Activated naive CD4-positive, alpha-beta T cell (primary cell): ENCODE measurements at places on chromosomes 13 and 19.

- DNase-seq: no peak
Measured at GRCh38 chr19:19260417-19261214, 12.5 kb downstream of the TM6SF2 start.

DNA sequence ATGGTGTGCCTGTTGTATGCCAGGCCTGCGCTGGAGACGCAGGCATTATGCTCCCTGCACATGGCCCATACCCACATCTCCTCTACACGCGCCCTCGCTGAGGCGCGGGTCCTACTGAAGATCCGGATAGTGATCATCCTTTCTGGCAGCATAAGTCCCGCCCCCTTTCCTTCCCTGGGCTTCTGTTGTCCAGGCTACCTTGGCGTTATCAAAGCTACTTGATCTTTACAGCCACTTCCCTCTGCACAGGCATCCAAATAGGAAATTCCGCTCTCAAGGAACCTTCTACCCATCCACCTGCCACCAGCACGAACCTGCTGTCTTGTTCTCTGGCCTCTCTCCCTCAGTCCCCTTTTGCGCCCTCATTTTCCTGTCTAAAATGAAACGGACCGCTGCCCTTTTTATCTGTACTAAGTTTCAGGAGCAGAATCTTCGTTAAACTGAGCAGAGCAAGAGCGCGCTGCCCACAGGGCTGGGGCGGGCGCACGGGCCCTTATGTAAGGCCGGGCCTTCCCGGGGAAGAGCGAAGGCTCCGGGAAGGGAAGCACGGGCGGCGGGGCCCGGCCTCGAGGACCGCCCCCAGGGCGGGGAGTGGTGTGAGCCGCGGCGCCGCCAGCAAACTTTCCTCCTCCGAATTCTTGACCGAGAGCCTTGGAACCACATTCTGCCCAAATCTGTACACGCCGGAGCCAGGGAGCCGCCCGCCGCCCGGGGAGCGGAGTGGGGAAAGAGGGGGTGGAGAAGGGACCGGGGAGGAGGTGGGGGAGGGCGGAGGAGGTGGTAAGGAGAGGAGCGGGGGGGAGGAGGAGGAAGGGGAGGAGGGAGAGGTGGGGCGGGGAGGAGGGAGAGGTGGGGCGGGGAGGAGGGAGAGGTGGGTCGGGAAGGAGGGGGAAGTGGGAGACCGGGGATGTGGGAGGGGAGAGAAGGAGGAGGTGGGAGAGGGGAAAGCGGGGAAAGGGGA is 920 bp upstream of the UBE2L5 start:
- DNase-seq: no peak

DNA sequence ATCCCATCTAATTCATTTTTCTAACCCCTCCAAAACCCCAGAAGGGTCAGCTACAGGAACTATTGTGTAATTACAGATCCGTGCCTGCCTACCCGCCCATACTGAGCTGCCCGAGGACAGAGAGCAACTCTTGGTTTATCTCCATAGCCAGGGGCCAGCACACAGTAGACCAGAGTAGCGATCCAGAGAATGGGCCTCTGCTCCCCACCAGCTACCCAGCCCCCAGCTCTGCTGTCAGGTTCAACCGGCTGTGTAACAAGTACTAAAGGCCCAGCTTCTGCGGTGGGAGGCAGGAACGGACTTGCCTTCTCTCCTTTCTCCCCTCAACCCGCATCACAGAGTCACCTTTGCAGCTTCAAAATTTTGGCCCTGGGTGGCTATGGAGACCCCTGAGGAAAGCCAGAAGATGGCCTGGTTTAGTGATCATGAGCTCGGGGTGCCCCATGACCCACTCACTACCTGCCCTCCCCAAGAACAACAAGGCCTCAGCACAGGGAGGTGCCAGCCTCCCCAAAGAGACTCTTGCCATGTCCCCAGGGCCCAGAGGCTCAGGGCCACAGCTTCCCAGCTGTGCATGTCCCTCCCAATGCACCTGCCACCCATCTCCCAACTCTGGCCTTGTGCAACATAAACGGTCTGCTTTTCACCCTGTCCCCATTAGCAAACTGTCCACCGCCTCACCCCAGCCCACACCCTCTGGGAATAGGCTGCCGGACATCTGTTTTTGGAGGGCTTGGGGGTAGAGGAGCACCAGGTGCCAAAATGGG is 5.7 kb downstream of the CALM3 start:
- no peak for DNase-seq

DNA sequence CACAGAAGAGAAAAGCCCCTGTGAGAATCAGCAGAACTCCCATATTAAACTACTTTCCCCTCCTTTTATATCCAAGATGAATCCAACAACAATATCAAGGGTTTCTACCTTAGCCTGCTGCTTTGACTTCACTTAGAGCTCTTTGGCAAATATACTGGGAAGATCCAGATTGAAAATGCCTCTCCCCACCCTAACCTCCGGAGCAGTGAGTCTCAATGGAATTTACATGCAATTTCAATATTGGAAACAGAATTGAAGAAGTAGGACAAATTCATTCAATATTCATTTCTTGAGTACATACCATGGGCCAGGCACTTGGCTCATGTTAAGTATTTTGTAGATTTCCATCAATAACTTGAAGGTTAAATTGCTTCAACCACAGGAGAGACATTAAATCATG is 457.4 kb downstream of the TBC1D4 start:
- no peak for DNase-seq

DNA sequence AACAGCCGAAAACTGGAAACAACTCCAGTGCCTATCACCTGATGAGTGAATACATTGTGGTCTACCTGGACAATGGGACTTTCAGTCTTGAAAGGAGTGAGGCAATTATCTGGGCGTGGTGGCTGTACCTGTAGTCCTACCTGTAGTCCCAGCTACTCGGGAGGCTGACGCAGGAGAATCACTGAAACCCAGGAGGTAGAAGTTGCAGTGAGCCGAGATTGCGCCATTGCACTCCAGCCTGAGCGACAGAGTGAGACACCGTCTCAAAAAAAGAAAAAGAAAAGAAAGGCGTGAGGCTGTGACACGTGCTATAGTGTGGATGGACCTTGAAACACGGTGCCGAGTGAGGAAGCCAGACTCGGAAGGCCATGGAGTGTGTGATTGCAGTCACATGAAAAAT is 4.1 kb upstream of the NTN5 start:
- no peak for DNase-seq

DNA sequence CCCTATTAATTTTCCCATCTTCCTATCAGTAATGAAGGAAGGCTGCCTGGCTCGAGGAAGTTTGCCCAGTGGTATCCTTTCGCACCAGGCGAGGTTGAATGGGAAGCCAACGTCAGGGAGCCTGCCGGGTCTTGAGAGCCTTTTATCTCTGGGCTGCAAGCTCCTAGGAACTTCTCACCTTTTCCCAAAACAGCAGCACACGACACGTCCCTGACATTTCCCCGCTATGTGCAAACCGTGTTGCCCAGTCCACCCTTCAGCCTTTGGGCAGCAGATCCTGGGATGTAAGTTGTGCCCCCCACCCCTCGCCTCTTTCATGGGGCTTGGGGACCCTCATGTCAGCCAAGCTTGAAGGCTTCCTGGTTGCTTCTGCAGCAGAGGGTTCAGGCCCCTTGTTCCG is 179.1 kb downstream of the ZNF536 start:
- no peak for DNase-seq

- no peak for DNase-seq
Measured at GRCh38 chr13:110838867-110839538, 75.9 kb downstream of the ANKRD10 start.

DNA sequence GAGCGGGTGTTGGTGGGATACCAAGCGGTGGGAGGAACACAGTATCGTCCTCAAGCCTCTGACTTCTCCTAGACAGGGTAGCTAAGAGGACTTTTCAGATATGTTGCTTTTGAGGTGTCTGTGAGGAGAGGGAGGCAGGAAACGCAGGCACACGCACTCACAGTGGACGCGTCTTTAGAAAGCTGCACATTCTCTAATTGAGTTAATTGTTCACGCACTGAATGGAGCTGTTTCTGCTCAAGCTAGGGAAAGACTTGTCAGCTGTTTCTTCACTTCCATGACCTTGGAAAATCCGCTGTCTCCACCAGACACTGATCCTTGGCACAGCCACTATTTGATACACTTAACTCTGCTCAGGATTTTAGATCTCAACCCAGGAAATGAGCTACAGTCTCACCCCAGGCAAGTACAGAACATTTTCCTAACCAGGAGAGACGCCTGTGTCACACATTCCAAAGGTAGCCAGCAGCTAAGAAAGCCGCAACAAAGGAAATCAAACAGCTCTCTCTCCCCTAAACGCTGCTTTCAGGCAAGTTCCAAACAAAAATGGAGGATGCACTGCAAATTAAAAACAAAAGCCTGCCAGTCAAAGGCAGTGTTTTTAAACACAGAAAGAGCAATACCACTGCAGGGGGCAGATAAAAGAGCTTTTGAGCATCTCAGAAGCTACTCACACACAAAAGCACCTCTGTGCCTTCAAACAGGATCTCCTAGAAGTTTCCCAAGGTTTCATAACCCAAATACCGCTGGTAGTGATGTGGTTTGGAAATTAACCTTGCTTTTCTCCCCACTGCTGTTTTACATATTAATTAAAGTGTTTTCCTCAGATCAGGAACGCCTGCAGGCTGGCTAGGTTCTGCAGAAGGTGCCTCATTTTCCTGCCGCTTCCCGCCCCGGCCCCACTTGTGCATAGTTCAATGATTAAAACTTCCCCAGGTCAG is 57.3 kb downstream of the IRS2 start:
- no peak for DNase-seq

DNA sequence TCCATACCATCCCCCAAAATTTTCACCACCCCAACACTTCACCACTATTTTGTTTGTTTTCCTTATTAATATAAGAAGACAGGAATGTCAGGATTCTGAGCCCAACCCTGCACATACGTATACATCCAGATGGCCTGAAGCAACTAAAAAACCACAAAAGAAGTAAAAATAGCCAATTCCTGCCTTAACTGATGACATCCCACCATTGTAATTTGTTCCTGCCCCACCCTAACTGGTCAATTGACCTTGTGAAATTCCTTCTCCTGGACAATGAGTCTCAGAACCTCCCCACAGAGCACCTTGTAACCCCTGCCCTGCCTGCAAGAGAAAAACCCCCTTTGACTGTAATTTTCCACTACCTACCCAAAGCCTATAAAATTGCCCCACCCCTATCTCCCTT is 132.5 kb downstream of the ZNF675 start:
- no peak for DNase-seq

DNA sequence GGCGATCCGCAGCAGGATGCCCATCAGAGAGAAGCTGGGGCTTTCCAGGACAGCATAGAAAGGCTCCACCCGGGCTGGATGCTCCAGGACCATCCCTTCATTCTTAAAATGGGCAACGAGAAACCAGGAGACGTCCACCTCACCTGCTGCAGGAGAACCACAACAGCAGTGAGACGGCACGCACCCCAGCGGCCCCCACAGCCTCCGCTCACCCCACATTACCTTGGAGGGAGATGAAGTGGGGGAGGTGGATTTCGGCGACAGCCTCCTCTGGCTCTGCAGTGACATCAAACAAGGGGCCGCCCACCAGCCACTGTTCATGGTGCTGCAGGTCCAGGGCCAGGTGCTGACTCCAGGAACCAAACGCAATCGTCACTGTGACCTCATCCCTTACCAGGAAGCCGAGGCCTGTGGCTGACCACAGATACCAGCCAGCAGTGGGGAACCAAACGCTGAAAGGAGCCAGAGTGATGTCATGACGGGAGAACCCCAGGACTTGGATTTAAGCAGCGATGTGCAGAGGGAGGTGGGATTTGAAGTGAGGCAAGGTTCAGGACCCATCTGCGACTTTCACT is 25.1 kb downstream of the CARD8 start:
- no peak for DNase-seq

- DNase-seq: no peak
Measured at GRCh38 chr13:91596842-91597241, 198.4 kb downstream of the GPC5 start.

DNA sequence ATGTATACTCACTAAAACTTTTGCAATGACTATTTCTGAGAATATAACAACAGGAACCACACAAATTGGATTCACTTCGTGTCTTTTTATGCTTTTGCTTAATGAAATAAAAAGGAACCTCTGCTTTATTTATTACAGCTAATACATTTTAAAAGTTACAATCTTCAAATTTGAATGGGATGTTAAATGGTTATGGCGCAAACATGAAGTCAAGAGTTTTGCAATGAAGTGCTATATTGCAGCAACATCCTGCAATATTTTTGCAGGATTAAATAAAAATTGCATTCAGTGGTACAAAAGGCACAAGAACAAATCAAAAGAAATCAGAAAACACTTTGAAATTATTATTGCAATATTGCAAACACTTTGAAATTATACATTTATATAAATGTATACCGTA is 1519.0 kb upstream of the MIR17HG start:
- DNase-seq: no peak

GRCh38 chr13:72186730-72187422 is 319.9 kb upstream of the DACH1 start:
- DNase-seq: no peak

- DNase-seq: no peak
Measured at GRCh38 chr13:45258334-45258675, 57.5 kb upstream of the KCTD4 start.

- DNase-seq: no peak
Measured at GRCh38 chr13:19794631-19795030, 11.9 kb upstream of the PSPC1 start.

GRCh38 chr13:20814224-20814910 is 40.6 kb upstream of the EEF1AKMT1 start:
- no peak for DNase-seq

- no peak for DNase-seq
Measured at GRCh38 chr13:37059848-37060192, 332 bp upstream of the SUPT20H start.
